ENCODE measurements at places on chromosomes 6 and 20. TPM values are rescaled to one million over a fixed set of nuclear protein-coding genes. Genes with fewer than 3 reads are reported as not detected.

Gene PPP1R3G
- 3.4 TPM for total RNA-seq

Gene PRKN
- 0.64 TPM for total RNA-seq

Gene RBPJL
- not detected for total RNA-seq

Gene OTOR
- not detected for total RNA-seq

Gene NR2E1
- not detected for total RNA-seq

Gene PRSS16
- total RNA-seq = 5.5 TPM

Gene FAM209B
- not detected for total RNA-seq

Gene RRP36
- 110 TPM for total RNA-seq

Gene CTSZ
- total RNA-seq = 104 TPM

Gene DSE
- total RNA-seq = 202 TPM

Gene RHAG
- total RNA-seq = not detected

Gene AVP
- total RNA-seq = not detected

Gene PXDC1
- 69.9 TPM for total RNA-seq

Gene SLC17A2
- not detected for total RNA-seq

Gene MUC21
- under 0.01 TPM for total RNA-seq

Gene OPRM1
- not detected for total RNA-seq

Gene DYNLT2
- 0.72 TPM for total RNA-seq

Gene GSTA3
- total RNA-seq = not detected

Gene SLC22A2
- total RNA-seq = 3.9 TPM

Gene ENPP1
- total RNA-seq = 0.72 TPM

Gene GJA10
- not detected for total RNA-seq

Gene LCA5
- 2.7 TPM for total RNA-seq

Gene EPHA7
- total RNA-seq = not detected

Gene TEAD3
- total RNA-seq = 4.8 TPM

Gene BNIP5
- total RNA-seq = not detected

All from tracheal epithelial cell (primary cell).